ENCODE measurements at places on chromosomes 7 and 10.

GRCh38 chr10:100968062-100968736, 1.1 kb upstream of the SEMA4G start:
- DNase-seq = no peak

- DNase-seq = no peak
Measured at GRCh38 chr7:137020351-137020750, 151.9 kb downstream of the CHRM2 start.

DNA sequence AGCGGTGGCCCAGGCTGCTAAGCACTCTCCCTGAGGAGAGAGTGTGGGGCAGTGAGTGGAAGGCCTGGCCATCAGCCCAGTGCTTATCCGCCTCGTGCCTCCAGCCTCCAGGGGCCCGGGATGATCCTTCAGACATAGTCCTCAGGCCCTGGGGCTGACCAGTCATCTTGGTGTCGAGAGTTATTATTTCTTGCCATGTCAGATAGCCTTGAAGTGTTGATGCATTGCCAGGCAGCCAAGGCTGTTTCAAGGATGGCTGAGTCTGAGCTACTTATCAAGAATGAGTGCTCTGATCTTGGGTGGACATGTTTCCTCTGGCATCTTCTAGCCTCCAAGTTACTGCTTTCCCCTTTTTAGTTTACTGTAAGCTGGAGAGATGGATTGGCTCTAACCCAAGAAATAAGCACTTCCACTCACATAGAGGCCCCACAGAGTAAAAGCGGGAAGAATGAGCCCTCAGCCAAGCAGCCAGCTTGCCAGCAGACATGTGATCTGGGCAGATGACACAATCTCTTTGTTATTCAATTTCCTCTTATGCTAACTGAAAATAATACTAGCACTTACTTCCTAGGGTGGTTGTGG, 136.5 kb upstream of the NAMPT start:
- no peak for DNase-seq

DNA sequence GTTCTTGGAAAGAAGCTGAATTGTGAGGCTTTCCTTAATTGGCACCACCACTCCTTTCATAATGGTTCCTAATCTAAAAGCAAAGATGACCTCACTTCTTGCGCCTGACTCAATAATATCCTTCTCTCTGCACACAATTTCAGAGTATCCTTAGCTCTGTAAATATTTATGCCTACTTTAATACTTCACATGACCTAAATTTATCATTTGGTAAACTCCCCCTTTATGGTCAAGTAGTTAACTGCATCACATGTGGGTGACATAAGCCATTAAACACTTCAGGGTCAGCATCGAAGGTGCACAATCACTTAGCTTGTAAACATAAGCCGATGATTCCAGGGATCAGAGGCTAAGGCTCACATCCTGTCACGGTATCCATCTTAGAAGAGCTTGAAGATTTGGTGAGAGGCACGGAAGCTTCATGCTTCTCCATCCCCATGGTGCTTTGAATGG, 7.3 kb upstream of the RHOBTB1 start:
- DNase-seq = no peak

DNA sequence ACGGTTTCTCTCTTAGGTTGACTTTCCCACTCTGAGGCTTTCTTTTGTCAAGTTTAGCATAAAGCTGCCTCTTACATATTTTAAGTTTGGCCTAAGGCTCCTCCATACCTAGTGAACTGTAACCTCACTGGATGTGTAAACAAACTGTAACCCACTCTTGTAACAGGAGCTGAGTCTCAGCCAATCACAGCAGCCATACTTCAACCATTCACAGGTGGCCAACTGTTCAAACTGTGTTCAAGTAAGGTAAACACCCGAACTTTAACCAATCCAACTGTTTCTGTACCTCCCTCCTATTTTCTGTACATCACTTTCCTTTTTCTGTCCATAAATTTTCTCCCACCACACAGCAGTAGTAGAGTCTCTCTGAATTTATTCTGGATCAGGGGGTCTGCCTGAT, 7.7 kb upstream of the NRBF2 start:
- no peak for DNase-seq

- no peak for DNase-seq
Measured at GRCh38 chr10:121260377-121260776, 337.9 kb downstream of the FGFR2 start.

- no peak for DNase-seq
Measured at GRCh38 chr10:74968667-74969061, 142.3 kb downstream of the KAT6B start.

DNA sequence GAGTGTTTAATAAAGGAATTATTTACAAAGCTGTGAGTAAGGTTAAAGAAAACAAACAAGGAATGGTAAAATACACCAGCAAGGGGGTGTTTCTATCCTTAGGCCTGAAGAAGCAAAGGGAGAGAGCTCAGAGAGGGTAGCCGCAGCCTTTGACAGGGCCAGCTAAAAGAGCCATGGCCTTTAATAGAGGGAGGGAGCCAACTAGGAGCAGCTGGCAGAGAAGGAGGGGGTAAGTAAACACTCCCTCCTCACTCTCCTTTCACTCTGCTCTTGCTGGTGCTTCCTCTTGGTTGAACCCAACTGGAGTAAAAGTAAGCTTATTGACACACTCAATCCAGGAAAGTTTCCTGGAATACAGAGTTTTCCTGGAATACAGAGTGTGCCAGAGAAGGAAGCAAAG, 87.5 kb downstream of the CH25H start:
- DNase-seq = peak; percentile 3

DNA sequence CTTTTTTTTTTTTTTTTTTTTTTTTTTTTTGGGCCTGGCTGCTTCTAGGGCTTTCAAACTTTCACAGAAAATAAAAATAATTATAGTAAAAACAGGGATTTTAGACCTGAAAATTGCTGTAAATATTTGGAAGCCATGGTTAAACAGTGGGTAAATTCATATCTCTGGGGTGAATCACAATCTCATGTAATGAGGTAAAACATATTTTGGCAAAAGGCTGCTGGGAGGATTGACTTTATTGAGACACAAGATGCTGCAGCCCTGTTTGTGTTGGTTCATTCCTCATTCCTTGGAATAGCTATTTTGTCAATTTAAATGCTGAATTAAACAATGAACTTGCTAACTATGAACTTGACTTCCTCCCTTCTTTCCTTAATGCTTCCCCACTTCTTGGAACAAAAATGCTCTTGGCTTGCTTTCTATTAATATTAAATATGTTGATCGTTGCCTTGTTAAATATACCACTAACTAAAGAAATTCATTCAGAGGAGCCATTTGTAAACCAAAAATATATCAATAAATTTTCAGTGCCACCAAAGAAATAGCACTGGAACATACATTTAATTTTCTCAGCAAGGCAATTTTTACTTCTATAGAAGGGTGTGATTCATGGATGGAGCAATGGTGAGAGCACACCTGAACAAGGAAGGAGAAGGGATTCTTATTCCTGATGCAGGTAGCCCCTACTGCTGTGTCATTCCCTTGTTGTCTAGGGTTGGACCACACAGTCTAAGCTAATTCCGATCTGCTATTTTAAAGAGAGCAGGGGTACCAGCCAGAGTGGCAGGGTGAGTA, 24.6 kb downstream of the AGK start:
- DNase-seq = no peak

DNA sequence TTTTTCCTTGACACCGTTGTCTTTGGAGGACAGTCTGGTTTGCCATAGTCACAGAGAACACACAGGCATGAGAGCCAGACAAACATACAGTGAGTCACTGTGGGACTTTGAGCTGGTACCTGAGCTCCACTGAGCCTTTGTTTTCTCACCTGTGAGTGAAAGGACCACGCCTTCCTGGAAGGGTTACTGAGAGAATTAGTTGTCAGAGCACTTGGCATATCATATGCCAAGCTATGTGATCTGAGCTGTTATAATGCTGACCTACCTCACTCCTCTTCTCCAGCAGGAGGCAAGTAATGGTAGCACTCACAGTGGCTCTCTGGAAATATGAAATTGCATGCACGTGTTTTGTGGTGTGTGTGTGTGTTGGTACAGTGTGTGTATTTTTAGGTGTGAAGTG, 59.7 kb downstream of the CXCL12 start:
- DNase-seq = no peak

- peak; percentile 4 for DNase-seq
Measured at GRCh38 chr10:60883187-60883586, 60.8 kb downstream of the RHOBTB1 start.

- no peak for DNase-seq
Measured at GRCh38 chr7:157548691-157549303, 212.0 kb downstream of the DNAJB6 start.

GRCh38 chr10:77500754-77501151, 136.9 kb downstream of the KCNMA1 start:
- DNase-seq = no peak

- no peak for DNase-seq
Measured at GRCh38 chr7:70920876-70921275, 211.1 kb upstream of the GALNT17 start.

- no peak for DNase-seq
Measured at GRCh38 chr7:149879271-149879743, 5.5 kb downstream of the ATP6V0E2 start.

GRCh38 chr10:35745617-35746403, 103.7 kb upstream of the FZD8 start:
- DNase-seq = no peak

GRCh38 chr10:126704649-126705048, 34.2 kb upstream of the C10orf90 start:
- no peak for DNase-seq

DNA sequence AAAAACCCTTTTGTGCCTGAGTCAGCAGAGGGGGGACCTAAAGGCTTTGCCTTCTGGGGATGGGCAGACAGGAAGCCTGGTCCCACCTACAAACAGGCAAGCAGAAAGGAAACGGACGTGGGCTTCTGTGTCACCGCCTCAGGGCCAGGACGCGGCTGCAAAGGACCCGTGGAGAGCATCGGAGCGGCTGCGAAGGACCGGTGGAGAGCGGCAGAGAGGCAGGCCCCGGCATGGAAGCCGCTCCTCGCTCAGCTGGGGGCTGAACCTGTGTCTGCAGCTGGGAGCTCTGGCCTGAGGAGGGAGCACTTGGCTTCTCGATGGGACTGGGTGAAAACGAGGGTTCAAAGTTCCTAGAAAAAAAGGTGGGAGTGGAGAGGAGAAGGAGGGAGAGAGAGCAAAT, 125.4 kb upstream of the PPP2R2D start:
- DNase-seq = no peak

- no peak for DNase-seq
Measured at GRCh38 chr10:112991888-112992491, 41.9 kb downstream of the TCF7L2 start.

DNA sequence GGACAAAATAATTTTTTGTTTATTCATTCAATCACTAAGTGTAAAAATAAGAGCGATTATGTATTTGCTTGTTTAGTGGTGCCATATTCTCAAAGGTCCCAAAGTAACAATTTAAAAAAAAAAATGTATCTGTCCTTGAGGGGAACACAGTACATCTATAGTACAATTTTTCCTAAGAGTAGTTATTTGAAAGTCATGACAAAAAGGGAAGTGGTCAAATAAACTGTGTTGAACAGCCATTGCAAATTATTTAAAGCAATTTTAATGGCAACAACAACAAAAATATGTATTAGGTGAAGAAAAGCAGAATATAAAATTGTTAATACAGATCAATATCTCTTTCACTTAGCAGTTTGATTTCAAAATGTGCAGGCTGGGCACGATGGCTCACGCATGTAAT, 943.5 kb downstream of the CNTNAP2 start:
- no peak for DNase-seq

DNA sequence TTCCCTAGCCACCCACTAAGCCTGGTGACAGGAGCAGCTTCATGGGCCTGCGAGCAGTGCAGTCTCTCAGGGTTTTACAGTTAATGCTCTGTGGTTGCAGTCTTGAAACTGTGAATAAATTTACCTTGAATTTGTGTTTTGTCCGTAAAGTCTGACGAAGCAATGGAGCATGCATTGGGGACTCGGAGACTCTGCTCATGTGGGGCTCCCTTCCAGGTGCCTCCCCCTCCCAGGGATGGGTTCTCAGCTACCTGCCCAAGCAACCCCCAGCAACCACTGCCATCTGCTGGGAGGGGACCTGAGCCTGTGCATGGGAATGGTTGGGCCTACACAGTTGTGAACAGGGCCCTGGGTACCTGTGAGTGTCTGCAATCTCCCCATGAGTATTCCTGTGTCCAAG, 36.3 kb upstream of the IKZF1 start:
- DNase-seq = no peak

DNA sequence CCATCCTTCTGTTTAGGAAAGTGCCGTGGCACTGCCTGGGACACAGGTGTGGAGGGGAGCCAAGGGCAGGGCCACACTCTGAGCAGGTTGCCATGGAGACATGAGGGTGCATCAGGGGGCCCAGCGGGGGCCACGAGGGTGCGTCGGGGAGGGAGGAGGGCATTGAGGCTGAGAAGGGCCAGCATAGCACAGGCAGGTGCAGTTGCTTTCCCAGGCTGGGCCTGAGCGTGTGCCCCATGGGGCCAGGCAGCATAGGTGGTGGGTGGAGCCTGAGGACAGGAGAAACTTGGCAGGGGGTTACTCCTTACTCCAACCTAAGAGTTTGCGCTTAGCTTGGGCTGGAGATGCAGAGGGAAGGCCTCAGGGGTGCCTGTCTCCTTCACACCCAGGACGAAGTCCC, 15.2 kb downstream of the YKT6 start:
- DNase-seq = peak; percentile 20

DNA sequence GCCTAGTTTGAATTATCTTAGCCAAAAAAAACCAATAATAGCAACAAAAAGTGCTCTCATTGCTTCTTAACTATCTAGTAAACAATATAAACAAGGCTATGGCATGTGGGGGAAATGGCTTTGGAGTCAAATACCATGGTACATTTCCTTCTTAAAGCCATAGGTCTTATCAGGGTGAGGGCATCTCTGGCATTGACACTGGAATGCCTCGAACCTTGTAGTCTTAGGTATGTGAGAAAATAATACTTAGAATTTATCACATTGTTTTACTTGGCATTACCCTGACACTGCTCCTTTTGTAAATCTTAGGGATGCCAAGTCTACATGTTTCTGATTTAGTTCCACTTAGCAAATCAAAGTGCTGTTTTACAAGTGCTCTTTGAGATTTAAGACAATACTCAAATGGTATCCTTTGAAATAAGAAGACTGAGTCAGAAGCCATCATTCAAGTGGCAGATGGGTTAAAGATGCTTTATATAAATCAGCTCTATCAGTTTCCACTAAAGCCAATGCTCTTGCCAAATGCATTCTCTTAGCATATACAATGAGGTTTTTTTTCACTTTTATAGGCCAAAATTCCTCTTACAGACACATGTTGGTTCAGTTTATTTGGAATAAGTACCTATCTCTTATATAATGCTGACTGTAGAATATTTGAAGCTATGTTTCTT, 155.2 kb downstream of the HPSE2 start:
- DNase-seq = no peak

DNA sequence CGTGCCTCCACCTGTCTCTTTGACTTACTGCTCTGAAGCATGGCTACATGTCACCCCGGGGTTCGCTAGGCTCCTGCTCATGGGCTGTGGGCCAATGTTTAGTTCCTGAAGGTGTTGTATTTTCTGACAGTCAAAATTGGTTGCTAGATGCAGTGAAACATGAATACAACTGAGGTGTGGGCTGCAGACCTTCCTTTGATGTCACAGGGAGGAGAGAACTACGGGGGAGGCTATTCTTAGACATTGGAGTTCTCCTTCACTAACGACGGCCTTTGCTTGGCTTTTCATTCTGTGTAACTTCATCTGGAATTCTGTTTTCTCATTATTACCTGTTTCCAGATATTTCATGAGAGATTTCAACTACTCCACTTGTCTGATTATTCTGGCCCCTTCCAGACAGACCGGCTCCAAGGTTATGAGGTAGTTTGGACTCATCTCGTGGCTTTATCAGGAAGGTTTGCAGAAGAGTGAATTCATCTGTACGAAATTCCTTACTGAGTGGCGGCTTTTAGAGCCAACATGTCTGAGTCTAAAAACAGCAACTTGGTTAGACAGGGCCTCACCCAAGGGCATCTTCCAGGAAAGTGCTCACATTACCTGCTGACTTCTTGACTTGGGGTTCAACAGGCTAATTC, 774.7 kb downstream of the SUGCT start:
- no peak for DNase-seq

GRCh38 chr10:6058682-6059475, 3.3 kb downstream of the IL2RA start:
- DNase-seq = no peak

Measured in NCI-H1417 (cell line).